ENCODE measurements at places on chromosomes 4 and X.

DNA sequence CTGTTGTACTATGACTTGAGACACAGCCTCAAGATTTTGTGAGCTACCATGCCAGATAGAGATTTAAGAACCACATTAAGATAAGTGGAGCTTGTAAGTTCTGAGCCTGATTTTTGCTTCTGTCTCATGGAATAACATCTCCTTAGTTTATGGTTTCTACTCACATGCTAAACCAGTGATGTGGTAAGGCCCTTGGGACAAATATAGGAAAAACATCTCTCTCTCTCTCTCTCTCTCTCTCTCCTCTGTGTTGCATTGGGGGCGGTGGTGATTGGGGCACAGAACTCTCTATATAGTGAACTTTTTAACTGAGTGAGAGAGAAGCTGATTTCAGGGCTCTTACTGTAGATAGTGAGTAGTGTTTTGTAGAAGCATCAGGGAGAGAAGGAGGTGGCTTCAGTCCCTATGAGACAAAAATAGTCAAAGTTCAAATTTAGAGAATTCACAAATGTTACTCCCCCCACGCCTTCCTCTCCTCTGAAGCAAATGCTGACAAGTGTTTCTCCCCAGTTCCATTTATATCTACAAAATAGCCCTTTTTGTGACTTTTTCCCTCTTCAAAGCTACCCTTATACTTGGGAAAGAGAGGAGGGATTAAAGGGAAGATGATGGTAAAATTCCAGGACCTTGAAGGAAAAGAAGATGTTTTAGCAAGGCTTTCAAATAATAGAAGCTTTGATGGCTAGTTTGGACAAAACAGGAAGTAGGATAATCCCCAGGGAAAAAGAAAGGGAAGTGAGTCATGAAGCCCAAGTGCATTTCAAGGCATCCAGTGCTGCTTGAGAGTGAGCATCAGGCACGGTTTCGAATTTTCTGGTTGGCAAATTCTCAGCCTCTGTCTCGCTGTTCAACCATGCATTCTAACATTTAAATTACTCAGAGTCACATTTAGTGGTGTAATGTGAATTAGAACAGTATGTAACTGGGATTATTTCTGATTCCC is 134.3 kb upstream of the AP1S2 start:
- peak; percentile 82 for DNase-seq

GRCh38 chr4:156547439-156547838 is 424.2 kb downstream of the PDGFC start:
- peak; percentile 94 for DNase-seq

GRCh38 chr4:176054942-176055341 is 10.7 kb upstream of the WDR17 start:
- DNase-seq = no peak

DNA sequence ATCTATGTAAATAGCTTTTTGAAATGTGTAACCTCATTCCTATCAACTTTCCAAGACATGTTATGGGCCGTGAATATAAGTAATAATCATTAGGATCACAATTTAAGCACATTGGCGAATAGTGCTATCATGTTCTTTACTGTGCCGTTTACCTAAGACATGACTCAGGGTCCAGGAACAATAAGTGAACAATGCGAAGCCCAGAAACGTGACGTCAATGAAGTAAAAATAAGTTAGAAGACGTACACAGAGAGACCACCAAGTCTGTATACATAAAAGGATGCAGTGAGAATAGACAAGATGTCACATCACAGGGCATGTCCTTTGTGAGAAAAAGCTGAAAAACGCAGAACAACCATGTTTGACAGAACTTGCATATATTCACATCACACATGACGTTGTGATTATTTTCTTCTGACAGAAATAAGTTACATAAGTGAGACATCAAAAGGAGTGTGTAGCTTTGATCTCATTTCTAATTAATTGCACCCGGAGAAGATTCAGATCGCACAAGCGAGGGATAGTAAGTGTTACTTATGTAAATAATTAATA is 49.4 kb upstream of the FAT1 start:
- DNase-seq = peak; percentile 31

GRCh38 chr4:4923201-4923600 is 63.7 kb downstream of the MSX1 start:
- no peak for DNase-seq
